H9 (cell line): ENCODE measurements at places on chromosomes 7 and 10.

GRCh38 chr7:94701555-94701973, 45.6 kb upstream of the SGCE start:
- no peak for DNase-seq

- peak; percentile 84 for DNase-seq
These were observed 267.9 kb upstream of the GHITM start for GRCh38 chr10:83871187-83872081.

DNA sequence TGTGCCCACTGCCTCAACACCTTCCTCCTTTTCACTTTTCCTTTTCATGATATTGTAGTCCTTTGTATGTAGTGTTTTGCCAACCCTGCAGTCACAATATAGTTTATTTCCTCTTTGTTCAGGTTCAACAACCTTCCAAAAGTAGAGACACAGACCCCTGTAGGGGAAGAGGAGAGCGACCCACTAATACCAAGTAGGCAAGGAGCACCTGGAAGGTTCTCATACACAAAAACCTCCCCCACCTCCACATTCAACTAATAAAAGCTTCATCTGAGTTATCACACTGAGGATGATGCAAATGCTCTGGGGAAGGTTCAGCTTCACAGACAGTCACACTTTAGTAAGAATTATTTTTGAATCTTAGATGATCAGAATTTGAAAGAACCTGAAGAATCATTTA, 41.6 kb downstream of the PIK3AP1 start:
- DNase-seq: no peak

DNA sequence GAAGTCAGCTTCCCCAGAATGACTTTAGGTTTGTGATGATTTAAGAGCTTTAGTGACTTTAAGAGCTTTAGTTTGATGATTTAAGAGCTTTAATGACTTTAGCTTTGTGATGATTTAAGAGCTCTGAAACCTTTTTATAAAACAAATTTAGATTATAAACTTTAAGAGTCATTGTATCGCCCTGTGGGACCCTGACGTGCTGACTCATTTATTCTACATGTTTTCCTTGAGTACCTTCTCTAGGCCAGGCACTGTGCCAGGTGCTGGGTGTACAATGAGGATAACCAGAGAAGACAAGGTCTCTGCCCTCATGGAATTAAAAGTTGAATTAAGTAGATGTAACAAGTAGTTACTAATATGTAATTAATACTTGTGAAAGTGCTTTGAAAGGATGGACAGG, 45.4 kb downstream of the CNNM1 start:
- DNase-seq: no peak

DNA sequence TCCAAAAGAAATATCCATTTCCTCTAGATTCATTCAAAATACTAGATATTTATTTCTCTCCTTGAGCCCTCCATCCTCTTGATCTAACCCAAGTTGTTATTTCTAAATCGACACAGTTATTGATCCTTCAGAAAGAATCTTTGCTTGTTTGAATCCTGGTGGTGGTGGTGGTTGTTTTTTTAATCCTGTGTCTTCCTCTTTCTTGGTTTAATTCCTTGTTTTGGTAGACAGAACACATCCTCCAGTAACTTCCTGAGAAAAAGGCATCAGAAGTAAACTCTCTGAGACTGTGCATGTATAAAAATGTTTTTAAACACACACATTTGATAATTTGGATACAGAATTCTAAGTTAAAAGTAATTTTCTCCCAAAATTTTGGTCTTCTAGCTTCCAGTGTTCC, 49.9 kb downstream of the SIRT1 start:
- DNase-seq: no peak

GRCh38 chr7:36878288-36878687, 154.0 kb upstream of the AOAH start:
- DNase-seq: no peak

DNA sequence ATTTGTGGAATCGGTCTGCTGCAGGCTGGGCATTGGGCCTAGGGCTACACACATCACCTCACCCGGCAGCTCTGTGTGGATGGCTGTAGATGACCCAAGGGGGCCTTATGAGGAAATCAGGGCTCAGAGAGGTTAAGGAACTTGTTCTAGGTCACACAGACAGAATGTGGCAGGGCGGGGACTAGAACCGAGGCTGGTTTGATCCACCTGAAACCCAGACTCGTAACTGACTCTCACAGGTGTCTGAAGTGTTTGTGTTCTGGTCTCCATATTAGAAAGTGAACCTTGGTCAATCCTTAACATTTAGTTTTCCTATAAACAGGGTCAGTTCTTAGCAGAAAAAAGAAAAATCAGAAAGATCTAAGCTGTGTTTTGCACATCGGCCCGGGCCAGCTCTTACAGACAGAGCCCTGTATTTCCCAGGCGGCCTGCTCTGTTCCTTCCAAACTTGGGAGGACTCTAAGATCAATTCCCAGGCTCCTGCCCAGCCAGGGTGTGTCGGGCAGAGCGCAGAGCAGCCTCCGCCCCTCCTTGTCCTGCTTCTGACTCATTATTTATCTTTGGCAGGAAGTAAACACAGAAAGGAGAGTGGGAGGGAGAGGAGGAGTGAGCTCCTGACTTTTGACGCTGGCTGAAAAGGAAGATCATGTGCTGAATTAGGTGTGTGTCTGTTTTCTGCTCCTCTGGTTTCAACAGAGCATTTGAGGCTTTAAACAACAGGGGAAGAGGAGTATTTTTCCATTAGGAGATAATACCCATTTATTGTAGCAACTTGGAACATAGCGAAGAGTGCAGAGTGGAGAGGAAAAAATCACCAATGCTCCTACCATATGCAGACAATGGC, 74.1 kb downstream of the TACC2 start:
- peak; percentile 83 for DNase-seq

DNA sequence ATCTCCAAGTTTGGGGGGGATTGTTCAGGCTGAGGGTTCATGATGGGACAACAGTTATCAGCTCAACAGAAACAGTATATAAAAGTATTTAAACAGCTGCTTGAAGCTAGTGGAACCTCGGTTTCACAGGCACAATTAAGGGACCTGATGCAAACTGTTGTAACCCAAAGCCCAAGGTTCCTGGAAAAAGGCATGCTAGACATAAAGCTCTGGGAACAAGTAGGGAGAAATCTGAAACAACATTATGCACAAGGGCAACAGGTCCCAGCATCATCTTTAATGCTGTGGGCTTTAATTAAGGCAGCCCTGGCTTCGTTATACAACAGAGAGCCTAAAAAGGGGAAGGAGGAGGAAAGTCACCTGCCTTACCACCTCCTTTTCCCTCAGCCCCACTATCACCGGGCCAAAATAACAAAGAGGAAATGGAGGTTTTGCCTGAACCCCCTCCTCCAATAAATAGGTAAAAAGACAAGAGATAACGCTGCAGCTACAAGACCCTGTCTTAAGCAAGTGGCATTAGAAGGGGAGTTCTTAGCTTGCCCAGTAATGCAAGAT, 83.2 kb upstream of the GPR22 start:
- no peak for DNase-seq

GRCh38 chr7:35801392-35802101, 690 bp downstream of the SEPTIN7 start:
- peak; percentile 57 for DNase-seq

GRCh38 chr10:90571481-90572258, 286.2 kb downstream of the HTR7 start:
- DNase-seq: no peak

DNA sequence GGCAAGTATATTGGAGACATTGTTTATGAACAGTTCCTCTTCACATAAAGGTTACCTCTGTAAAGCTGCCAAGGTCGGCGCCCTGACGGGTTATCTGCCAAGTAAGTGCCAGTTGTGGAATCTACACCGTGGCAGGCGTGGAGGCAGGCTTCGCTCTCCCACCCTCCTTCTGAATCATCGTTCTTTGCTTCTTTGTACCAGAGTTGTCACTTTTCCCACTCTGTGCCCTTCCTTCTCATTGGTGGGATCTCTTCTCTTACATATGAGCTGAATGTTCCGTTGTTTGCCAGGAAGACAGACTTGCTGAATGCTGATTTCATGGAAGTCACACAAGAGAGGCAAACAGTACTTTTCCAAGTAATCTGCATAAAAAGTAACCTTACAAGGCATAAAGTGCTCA, 40.6 kb upstream of the PTPRZ1 start:
- DNase-seq: no peak

DNA sequence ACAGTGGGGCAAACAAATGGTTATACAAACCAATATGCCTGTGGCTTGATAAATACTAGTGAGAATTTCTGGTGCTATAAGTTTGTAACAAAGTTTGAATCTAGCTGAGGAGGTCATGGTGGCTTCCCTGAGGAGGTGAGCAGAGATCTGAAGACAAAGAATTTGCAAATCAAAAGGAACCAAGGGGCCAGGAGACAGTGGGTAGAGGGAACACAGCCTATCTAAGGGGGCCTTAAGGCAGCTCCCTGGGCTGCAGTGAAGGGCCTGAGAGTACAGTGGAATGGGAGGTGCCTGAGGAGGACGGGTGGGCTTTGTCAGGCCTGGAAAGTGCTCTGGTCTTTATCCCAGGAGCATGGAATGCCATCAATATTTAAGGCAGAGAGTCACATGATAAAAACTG, 21.8 kb downstream of the RNF133 start:
- DNase-seq: no peak

DNA sequence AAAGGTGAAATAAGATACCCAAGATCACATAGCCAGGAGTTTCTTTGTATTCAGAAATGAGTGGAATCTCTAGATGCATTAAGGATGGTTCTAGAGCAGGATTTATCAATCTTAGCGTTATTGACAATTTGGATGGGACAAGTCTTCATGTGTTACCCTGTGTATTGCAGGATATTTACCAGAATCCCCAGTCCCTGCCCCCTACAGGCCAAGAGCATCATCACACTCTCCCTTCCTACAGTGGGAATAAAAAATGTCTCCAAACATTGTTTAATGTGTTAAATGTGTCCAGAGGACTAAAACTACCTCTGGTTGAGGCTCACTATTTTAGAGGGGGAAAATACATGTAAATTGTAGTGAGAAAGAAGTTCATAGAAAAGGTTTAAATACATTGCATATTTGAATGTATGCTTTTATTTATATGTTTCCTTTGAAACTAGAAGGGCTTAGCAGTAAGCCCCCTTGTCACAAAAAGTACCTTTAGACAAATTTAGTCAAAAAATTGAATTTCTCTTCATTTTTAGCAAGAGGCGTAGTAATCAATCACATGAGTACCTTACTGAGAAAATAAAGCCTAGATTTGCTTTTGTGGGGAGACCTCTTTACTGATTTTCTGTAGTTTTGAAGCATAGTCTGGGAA, 141.2 kb downstream of the MLLT10 start:
- no peak for DNase-seq

- no peak for DNase-seq
These were observed 1.9 kb downstream of the GALNT17 start for GRCh38 chr7:71133856-71134255.

DNA sequence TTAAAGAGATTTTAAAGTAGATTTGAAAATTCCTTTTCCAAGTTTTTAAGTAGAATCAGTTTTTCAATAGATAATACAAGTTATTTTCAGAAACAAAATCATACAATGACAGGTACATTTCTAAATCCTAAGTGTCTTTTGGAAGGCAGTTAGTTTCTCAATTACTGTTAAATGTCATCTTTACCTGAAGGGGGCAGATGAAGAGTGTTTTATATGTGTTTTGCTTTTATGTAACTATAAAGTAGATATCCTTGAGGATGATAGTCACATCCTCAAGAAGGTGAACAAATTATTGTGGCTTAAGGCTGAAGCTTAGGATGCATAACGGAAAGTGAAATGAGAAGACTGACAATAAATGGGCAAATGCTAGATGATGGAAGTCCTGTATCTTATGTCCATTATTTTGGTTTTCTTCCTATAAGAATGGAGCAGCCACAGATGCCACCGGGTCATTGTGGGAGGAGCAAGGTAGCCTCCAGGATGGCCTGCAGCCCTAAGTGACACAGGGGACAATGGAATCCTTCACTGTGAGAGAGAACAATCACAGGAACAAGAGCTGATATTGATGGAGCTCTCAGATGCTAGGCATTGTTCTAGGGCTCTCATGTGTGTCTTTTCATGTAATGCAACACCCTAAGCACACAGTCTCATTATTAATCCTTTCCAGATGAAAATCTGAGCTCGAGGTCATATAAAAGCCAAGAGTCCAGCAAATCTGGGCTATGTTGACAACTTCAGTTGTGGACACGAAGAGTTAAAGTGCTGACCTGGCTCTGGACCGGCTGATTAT, 14.1 kb upstream of the MKX start:
- DNase-seq: no peak

DNA sequence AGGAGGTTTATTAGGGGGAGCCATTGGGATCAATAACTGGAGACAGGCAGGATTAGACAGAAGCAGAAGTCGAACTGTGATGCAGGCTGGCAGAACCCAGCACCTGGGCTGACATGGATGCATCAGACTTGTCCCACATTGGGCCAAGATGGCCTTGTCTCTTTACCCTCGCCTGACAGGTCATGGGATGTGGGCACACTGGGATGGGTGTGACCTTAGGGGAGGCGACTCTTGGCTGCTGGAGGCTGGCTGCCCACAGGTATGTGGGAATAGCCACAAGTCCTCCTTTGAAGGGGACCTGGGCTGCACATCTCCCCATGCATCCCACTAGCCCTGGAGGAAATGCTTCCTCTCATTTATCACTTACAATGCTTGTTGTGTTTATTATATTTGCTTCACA, 17.3 kb downstream of the NFE2L3 start:
- DNase-seq: no peak

- DNase-seq: no peak
These were observed 557.1 kb downstream of the KCNMA1 start for GRCh38 chr10:77080361-77081027.

- no peak for DNase-seq
These were observed 1169.4 kb upstream of the CELF2 start for GRCh38 chr10:9848278-9848677.

DNA sequence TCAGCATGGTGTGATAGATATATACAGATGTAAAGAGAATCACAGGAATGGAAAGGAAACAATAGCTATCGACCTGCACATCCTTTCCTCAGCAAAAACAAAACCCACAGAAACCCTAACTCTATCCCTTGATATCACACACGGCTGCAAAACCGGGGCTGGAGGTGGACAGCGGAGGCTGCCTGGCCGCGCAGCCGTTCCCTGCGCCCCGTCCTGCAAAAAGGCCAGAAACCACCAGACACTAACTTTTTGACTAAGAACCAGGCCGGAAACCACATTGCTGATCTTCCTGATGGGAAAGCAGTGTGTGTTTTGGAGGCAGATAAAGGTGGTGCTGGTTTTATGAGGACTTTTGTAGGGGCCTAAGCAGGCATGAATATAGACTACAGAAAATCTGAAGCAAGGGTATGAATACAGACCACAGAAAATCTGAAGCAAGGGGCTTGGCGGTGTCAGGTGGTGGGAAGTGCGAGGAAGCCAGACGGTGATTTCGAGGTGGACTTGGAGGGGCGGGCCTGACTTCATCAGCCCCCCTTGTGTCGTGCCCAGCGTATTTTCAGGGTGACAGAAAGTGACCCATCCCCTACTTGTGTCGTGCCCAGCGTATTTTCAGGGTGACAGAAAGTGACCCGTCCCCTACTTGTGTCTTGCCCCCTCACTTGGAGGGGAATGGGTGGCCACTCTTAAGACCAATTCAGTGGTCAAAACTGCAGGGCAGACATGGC, 123.3 kb downstream of the WDR37 start:
- DNase-seq: no peak

GRCh38 chr7:91294639-91295220, 30.5 kb downstream of the FZD1 start:
- no peak for DNase-seq

GRCh38 chr10:111323389-111323966, 246.6 kb downstream of the ADRA2A start:
- DNase-seq: no peak
